ENCODE measurements at places on chromosomes 4 and X.

GRCh38 chrX:24676403-24677024 is 17.2 kb upstream of the POLA1 start:
- DNase-seq = no peak

DNA sequence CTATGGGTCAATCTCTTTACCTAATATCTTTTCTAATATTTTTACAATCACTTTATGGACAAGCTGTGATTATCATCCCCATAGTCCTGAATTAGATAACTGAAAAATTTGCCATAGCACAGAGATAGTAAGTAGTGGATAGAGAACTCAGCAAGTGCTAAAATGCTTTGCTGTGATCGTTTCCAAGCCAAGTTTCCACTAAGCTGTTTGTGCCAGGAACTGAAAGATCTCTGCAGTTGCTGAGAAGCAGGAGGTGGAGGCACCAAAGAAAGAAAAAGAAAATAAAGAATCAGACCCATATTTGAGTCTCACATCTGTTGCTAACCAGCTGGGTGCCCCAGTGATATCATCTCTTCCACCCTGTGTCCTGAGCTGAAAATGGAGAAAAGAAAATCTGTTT is 605.6 kb upstream of the BOD1L1 start:
- DNase-seq = no peak

GRCh38 chrX:119643696-119644095 is 37.5 kb upstream of the NKRF start:
- no peak for DNase-seq

GRCh38 chr4:79334783-79335182 is 8.9 kb upstream of the NAA11 start:
- no peak for DNase-seq
